IMR-90 (cell line): ENCODE measurements at places on chromosomes 6 and 20. TPM values are rescaled to one million over a fixed set of nuclear protein-coding genes. Genes with fewer than 3 reads are reported as not detected.

The RAD21L1 gene
- total RNA-seq = under 0.01 TPM in 1 of 2 replicates, not detected in the other

The SUMO4 gene
- total RNA-seq = 1.9 and 2.2 TPM in 2 replicates

The SNRPB2 gene
- total RNA-seq = 27.1 and 69.2 TPM in 2 replicates

The MUC21 gene
- not detected in 2 replicates for total RNA-seq

The SRF gene
- total RNA-seq = 20.6 TPM in 2 replicates

DNA sequence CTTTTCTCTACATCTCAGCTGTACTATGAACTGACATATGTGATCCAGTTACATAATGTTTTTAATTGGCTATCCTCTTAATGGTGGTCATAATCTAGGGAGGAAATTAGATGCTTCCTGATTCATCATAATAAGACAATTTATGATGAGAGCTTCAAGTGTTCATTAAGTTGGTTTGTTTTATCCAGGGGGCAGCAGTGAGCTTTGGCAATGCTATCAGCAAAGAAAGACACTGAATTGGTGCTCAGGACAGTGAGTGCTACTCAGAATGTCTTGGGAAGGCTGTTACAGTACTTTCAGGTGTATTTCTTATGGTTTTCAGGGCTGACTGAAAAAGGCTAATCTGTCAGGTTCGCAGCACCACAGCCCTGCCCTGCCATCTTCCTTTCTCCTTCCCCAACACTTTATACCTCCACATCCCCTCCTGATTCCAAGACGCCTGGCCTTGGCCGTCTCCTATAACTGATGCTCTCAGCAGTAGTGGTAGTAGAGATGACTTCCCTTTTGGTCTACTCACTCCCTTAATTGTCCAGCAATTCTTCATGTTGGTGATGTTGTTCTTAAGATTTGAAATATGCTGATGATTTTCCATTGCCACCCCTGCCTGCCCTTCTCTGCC is 67.0 kb upstream of the TNFAIP3 start:
- peak; percentile 67 for DNase-seq

- no peak for DNase-seq
Measured at GRCh38 chr6:120938876-120939472, 395.3 kb downstream of the TBC1D32 start.

GRCh38 chr20:3697588-3698305 is 14.7 kb downstream of the SIGLEC1 start:
- no peak for DNase-seq

GRCh38 chr20:23872065-23872464 is 7.5 kb downstream of the CST5 start:
- no peak for DNase-seq

- no peak for DNase-seq
Measured at GRCh38 chr6:22708469-22708868, 139.1 kb downstream of the HDGFL1 start.

- no peak for DNase-seq
Measured at GRCh38 chr20:10502098-10502526, 67.0 kb downstream of the SLX4IP start.

GRCh38 chr6:168934660-168935627 is 318.7 kb downstream of the THBS2 start:
- no peak for DNase-seq

DNA sequence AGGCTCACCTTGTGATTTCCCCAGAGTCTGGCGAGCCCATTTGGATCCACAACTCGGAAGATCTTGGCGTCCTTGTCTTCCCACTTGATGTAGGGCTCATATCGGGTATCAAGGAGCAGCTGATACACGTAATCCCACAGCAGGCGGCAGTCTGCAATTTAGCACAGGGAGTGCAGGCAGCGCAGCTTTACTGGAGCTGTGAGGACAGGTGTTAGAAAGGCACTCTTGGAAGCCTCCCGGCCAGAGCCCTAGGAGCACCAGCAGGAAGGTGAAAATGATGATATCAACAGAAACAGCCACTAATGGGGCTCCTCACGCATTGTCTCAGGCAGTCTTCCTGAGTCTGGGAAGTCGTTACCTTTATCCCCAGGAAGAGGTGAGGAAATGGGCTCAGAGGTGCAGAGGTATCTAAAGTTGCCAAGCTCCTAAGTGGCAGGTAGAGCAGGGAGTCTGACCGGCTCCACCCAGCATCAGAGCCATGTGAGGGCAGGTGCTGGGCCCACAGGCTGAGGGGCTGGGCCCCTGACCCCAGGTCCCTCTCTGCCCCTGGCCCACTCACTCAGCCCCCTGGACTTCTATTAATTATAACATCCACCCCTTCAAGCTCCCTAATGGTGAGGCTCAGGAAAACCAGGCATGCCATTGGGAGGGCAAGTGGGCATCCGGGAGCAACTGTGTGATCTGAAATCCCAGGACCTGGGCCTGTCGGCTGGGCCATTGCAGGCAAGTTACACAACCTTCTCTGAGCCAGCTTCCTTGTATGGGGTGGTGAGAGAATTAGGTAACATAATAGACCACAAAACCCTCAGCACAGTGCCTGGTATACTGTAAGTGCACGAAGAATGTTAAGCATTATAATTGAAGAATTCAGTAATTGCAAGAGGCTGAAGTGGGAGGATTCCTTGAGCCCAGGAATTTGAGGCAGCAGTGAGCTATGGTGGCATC is 18.3 kb downstream of the ETV7 start:
- DNase-seq = peak; percentile 83
